ENCODE measurements at places on chromosomes 4 and X. TPM values are rescaled to one million over a fixed set of nuclear protein-coding genes. Genes with fewer than 3 reads are reported as not detected.

GRCh38 chrX:107197319-107197718, 8.9 kb downstream of the NUP62CL start:
- DNase-seq: no peak

CYTL1 gene
- polyA plus RNA-seq: 8.6 TPM

GRCh38 chr4:133668061-133668851, 519.2 kb downstream of the PCDH10 start:
- DNase-seq: no peak

- DNase-seq: no peak
These were observed 343.5 kb downstream of the IDS start for GRCh38 chrX:149161435-149162088.

SAGE1 gene
- polyA plus RNA-seq: not detected

FGF2 gene
- polyA plus RNA-seq: 9.3 TPM

DNA sequence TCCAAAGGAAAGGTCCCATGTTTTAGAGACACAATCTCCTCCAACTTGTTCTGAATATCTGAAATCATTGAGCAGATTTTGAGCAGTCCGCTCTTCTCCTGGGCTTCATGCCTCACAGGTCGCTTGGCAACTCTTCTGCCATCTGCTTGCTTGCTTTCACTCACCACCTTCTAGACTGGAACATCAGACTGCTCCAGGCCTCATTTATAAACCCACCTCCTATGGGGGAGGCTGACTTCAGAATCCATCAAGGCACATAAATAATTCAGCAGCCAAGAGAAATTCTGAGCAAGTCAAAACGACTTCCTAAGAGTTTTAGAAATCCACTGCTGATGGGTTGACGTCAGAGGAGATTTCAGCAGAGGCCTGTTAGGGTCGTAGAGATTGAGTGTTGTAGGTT, 64.1 kb downstream of the FAM184B start:
- DNase-seq: no peak

DNA sequence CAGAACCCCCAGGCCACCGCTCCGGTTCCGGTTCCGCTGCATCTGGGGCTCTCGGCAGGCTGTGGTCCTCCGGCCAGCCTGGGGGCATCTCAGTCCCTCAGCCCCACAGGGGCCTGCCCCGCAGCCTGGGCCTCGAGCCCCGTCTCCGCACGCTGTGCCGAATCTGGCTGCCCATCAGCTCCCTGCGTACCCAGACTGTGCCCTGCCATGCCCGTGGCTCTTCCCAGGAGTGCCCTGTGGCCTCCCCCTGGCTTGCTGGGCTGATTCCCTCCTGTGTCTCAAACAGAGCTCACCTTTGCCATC, 830 bp upstream of the MSANTD1 start:
- no peak for DNase-seq

DNA sequence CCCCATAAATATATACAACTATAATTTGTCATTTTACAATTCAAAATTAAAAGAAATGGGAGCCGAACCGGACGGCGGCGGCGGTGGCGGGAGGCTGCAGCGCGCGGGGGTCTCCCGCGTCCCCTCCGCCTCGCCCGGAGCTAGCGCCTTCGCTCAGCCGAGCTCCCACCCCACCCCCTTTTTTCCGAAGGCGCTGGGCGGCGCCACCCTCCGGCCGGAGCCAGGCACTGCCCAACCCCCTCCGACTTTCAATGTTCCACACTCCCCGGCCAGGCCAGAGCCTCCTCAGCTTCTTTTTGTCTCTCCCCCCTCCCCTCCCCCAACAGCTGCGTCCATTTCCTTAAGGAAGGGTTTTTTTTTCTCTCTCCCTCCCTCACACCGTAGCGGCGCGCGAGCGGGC, 214.1 kb upstream of the GEMIN8 start:
- no peak for DNase-seq

DNA sequence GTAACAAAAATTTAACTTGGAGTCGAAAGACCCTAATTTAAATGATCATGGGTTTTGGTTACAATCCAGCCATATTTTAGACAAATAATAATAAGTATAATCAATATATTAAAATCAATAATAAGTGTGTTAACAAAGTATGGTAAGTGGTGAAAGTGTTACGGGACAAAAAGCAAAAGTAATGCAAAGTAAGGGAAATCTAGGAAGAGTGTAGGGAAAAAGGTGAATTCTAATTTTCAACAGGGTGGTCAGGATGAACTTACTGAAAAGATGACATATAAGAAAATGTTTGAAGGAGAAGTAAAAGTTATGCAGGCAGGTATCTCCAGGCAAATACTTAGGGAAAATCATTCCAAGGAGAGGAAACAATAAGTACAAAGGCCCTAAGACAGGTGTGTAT, 32.3 kb downstream of the STX18 start:
- no peak for DNase-seq

DNA sequence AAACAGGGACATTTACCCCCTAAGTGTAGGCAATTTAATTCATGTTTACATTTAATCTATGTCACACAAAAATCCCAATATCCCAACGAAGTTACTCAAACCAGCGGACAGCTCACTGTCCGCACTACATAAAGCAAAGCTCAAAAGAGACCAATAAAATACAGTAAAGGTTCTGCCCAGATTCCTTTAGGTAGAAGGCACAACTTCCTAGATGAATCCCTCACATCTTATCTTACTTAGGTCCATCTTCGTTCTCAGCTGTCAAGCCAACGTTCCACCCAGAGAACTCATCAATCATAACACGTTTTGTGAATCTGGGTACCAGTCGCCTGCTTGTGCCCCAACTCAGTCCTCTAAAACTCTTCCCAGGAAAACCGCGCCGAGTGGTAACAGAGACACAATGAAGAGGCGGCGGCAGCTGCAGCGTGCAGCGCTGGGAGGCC, 1.7 kb downstream of the HNRNPDL start:
- DNase-seq: no peak

DNA sequence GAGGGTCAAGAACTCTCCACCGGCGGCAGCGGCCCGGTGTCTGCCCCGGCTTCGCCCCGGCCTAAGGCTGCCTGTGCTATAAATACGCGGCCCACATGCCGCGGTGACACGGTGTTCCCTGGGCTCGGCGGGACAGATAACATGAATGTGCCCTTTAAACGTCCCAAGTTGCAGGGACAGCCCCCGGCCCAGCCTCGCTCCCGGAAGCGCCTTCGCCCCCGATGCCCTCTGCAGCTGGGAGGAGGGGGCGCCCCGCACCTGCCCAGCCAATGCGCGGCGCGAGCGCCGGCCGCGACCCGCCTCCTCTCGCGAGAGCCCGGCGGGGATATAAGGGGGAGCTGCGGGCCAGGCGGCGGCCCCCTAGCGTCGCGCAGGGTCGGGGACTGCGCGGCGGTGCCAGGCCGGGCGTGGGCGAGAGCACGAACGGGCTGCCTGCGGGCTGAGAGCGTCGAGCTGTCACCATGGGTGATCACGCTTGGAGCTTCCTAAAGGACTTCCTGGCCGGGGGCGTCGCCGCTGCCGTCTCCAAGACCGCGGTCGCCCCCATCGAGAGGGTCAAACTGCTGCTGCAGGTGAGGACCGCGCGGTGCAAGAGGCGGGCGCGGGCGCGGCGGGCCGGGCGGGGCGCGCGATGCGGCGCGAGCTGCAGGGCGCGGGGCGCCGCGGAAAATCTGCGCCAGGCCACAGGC, at the start of gene SLC25A4:
SLC25A4 (plus strand) TSS at position 355 of the 689 bp plus-strand sequence; CDS start at position 462, 107 bp downstream.
- peak; percentile 50 for DNase-seq

- DNase-seq: no peak
These were observed 367.6 kb downstream of the BCOR start for GRCh38 chrX:39729981-39730661.

- no peak for DNase-seq
These were observed 287.4 kb downstream of the SMARCA1 start for GRCh38 chrX:129235903-129236302.

GRCh38 chrX:21004835-21005234, 369.4 kb upstream of the CNKSR2 start:
- no peak for DNase-seq

- no peak for DNase-seq
These were observed 14.7 kb downstream of the CHST7 start for GRCh38 chrX:46588263-46588662.

IRAK1 gene
- 69.7 TPM for polyA plus RNA-seq
